Fibroblast of skin of right biceps (primary cell): ENCODE measurements at places on chromosomes 2 and 18.

DNA sequence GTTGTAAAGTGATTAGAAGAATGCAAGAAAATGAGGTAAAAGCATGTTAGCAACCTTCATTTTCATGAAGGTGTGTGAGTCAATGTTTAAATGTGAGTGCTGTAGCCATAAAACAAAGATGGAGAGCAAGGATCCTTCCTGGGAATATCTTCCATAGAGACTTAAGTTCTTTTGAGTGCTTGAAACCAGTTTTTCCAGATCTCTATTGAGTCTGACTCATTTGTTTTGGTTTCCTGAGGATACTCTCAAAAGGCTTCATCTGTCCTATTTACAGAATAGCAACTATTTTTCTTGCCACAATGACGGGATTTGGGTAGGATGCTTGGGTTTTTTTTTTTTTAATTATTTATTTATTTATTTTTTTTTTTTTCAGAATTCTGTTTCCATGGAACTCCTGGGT lies 45.9 kb upstream of the ASB1 start:
- no peak for DNase-seq

DNA sequence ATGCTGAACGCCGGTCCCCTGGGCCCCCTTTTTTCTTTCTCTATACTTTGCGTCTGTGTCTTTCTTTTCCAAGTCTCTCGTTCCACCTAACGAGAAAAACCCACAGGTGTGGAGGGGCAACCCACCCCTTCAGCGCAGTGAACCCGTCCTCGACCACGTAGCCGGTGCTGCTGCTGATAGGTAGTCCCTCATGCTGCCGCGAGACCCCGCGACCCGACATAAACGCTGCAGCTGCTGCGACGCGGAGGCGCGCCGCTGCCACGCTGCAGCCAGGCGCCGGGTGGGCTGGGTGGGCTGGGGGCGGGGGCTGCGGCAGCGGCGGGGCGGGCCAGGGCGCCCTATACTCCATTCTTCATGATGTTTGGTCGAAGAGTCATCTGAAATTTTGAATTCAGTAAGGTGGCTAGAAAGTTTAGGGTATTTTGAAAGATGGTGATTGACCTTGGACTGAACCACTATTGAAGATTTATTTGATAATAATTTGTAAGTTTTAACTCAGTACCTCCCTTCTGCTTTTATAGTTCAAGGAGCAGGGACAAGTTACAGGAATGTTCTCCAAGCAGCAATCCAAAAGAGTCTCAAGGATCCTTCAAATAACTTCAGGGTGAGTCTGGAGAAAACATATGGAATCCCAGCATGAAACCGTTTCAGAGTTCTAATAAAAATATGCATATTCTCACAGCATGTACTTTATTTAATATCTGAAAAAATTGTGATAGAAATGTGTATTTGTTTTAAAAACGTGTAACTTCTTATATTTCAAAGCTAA lies 24.1 kb downstream of the CFLAR start:
- DNase-seq = peak; percentile 44

DNA sequence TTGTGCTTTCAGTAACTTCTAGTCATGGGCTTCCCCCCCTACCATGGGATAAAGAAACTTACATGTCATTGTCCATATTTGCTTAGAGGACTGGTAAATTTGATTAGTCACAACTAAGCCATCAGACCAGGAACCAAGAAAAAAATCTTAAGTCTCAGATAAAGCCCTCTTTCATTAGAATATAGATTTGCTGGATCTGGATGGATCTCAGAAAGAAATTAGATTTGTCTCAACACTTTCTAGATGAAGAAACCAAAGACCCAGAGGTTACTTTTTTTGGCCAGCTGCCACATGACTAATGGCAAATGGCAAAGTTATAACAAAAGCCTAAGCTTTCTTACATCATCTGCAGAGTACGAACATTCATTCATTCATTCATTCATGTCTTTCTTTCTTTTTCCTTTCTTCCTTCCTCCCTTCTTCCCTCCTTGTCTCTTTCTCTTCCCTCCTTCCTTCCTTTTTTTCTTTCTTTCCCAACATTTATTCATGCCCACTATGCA lies 60.2 kb downstream of the CDCA7 start:
- DNase-seq = peak; percentile 84

DNA sequence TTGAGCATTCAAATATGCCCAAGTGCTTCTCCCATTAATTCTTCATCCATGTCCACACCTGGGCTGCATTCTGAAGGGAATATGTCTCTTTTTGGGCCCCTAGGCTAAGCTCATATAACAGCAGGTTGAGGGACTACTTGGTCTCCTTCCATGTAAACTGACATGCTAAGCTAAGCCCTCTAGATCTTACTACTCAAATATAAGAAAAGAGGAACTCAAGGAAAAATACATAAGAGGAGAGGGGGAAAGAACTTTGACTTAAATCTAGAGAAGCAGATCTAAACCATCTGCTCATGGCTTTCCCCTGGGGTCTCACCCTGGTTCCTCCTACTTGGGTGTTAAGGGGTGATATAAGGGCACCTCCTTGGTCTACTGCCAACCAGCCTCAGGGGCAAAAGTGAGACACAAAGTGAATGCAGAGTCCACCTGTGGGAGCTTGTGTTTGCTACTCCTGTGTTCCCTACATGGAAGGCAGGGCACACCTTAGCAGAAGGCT lies 19.8 kb upstream of the NFU1 start:
- no peak for DNase-seq

DNA sequence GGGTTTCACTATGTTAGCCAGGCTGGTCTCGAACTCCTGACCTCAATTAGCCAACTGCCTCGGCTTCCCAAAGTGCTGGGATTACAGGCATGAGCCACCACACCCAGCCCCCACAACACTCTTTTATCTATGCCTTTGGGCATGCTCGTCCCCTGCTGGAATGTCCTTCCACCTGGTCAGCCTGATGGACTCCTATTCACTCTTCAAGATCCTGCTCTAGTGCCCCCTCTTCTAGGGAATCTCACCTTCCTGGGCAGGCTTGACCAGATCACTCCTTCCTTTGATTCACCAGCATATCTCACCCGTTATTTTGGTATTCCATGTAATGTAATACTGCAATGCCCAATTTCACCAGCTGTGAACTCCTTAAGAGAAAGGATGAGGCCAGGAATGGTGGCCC lies 13.9 kb upstream of the SLC66A3 start:
- no peak for DNase-seq

DNA sequence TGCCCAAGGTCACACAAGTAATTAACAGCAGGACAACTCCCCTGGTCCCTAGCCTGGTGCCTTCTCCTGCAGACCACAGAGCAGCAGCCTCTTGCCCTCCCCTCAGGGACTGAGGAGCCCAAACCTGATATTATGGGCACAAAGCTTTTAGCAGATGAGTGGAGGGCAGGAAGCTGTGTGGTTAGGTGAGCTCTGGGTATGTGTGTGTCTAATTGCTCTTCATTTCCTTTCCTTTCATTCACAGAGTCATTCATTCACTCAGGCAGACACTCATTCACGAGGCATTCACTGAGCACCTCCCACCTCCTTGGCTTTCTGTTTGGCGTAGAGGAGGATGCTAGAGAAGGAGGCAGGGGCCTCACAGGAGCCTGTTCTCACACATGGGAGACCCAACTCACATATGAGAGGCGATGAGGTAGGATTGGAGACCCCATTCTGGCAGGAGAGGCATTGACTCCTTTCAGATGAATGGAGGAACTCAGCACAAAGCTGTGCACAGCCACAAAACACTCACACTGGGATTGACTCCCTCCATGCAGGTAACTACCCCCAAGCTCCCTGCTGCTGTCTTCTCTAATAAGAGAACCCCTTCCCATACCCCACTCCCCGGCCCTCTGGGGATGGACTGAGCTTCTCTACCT lies 306.8 kb upstream of the SKOR2 start:
- no peak for DNase-seq

DNA sequence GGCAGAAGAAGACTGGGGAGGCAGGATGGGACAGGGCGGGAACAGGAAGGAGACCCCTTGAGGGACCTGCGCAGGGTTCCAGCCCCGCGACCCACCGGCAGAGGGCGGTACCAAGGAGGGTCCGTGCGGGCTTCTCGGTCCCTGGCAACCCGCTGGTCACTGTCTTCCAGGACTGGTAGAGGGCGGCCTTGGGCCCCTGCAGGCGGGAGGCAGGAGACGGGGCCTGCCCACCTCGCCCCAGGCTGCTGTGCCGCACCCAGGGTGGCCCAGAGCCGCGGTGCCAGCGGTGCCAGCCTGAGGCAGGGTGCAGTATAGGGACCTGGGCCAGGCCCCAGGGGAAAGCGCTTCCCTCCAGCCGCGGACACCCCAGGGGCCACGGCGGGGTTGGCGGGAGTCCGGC lies 34.5 kb downstream of the NEURL3 start:
- DNase-seq = peak; percentile 27

GRCh38 chr18:48663931-48664847 lies 125.4 kb downstream of the CTIF start:
- DNase-seq = peak; percentile 47

DNA sequence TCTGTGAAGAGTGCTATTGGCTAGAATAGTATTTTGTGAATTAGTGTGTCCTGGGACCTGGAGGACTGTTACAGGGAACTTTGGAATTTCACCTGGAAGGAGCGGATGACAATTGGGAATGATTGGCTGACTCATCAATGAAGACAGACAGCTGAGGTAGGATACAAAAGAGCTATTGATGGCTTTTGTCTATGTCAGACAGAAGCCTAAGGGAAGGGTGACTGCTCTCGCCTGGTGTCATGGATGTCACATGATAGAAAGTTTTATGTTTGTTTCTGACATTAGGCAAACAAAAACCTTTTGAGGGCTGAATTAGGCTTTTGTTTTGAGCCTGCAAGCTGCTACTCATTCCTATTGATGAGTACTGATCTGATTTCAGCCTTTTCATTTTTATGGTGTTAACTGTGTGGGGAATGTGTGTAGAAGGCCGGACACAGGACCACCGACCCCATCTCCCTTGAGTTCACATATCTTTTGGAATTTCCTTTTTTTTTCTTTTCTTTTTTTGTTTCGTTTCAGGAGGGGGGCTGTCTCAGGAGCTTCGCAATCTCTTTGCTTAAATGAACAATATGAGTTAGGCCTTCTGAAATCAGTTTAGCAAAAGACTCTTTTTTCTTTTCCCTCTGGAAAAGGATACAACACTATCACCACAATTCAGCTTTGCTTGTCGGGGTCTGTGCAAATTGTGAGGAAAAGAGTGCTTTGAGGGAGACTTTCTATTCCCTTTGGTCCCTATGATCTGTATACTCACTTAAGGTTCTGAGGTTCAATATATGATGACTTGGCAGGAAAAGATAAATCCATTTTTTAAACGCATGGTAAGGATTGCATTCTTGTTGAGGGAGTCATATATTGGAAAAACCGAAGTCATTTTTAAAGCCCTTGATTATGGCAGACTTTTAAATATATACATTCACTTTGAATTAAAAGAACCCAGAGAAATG lies 207.9 kb upstream of the FIGN start:
- DNase-seq = peak; percentile 14

DNA sequence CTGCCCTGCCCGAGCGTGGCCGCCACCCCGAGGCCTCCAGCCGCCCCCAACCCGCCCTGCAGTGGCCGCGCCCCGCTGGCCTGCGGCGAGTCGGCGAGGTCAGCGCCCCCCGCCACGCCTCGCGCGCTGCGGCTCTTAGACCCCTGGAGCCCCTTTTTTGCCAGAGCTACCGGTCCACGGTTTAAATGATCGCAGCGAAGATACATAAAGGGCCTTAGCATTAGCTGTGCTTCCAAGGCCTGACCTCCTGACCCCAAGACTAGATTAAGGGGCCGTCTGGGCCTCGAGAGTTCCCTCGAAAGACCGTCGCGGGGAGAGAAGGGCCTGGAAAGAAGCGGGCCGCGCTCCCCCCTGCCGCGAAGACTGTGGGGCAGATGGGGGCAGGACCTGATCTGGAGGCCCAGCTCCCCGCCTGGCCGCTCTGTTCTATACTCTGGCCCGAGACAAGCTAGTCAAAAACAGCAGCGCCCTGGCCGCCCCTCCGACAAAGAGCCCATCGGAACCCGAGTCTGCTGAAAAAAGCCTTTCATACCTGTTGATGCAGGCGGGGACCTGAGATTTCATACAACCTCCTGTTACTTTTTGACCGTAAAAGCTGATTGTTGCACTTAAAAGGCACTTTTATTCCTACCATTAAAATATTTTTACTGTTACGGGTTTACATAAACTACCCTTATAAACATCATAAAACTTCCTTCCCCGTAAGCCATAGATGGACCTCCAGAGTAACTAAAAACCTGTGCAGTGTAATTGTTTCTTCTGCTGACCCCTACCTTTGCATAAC lies 68.7 kb upstream of the PSMD14 start:
- no peak for DNase-seq

DNA sequence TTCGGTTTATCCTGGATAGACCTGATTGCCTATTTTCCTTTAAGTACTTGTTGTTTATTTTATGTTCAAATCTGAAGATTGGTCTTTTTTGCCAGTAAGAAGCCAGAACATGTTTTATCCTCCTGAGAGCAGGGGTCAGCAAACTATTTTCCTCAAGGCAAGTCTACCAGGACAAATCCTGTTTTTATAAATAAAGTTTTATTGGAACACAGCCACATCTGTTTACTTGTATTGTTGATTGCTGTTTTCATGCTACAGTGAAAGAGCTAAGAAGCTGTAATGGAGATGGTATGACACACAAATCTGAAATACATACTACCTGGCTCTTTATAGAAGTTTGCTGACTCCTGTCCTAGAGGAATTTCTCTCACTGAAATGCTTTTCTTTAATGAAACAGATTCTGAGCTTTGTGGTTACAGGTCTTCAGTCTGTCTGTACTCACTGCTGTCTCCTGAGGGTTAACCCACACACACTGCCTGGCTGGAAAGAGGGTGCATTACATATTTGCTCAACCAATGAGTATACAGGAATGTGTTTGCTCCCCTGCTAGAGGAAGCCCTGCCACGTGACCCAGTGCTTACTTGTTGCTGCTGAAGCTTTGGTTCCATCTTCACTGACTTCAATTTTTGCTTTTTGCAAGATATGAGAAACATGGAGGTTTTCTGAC lies 22.6 kb downstream of the MRPL44 start:
- peak; percentile 65 for DNase-seq

GRCh38 chr2:172558372-172558771 lies 2.5 kb downstream of the PDK1 start:
- no peak for DNase-seq

DNA sequence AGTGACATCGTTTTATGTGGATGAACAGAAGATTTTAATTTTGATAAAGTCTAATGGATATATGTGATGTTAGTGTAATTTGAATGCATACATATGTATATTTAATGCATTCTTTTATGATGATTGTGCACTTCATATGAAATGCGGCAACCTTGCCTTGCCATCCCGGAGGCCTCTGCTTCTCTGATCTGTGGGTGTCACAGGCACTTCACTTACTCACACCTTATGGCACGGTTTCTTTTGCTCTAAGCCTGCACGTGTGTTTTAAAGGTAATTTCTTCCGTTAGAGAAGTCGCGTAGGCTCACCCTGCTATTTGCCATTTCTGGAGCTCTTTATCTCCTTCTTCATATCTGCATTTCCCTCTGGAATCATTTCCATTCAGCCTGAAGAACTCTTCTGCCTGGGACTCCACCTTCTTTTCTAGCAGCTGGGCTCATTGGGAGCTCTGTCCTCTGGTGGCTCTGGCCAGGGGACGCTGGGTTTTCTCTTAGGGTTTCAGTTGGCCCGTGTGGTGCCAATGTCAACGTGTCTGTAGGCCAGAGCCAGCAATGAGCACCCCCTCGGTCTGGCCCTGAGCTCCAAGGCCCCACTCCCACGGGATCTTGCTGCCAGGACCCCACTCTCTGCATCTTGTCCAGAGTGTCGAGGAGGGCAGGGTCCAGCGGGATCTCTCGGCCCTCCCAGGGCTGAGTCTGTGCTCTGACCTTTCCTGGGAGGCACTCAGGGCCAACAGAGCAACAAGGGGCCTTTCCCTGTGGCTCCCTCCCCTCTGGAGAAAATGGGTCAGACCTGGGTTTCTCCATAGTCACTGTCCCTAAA lies 97.3 kb downstream of the RTP5 start:
- peak; percentile 33 for DNase-seq

GRCh38 chr2:55363636-55364035 lies 56.0 kb downstream of the CCDC88A start:
- no peak for DNase-seq

GRCh38 chr2:222334914-222335313 lies 36.1 kb upstream of the PAX3 start:
- DNase-seq = no peak
